Fibroblast of lung (primary cell): ENCODE measurements at places on chromosomes 2 and 18. TPM values are rescaled to one million over a fixed set of nuclear protein-coding genes. Genes with fewer than 3 reads are reported as not detected.

Gene CDK15
- 1.3 and 5.1 TPM in 2 replicates for total RNA-seq

Gene FRZB
- 2.0 and 5.6 TPM in 2 replicates for total RNA-seq

Gene CRYGC
- total RNA-seq: not detected in 2 replicates

Gene ANKRD30BL
- total RNA-seq: not detected in 2 replicates

Gene EGR4
- under 0.01 TPM in 1 of 2 replicates, not detected in the other for total RNA-seq

Gene TEX44
- not detected in 2 replicates for total RNA-seq

Gene MOGAT1
- not detected in 2 replicates for total RNA-seq

Gene MROH2A
- not detected in 2 replicates for total RNA-seq

Gene CELF4
- total RNA-seq: 0.17 TPM in 1 of 2 replicates, not detected in the other

Gene CNRIP1
- total RNA-seq: 34.7 and 39.8 TPM in 2 replicates

Gene MYO7B
- total RNA-seq: under 0.01 TPM in 1 of 2 replicates, not detected in the other

Gene NPPC
- total RNA-seq: not detected in 2 replicates

Gene HAUS1
- total RNA-seq: 25.4 and 37.0 TPM in 2 replicates

Gene ZNF397
- 19.5 and 23.8 TPM in 2 replicates for total RNA-seq

Gene CDKL4
- 3.0 and 3.1 TPM in 2 replicates for total RNA-seq

Gene EVX2
- total RNA-seq: not detected in 2 replicates

Gene LINC00305
- not detected in 2 replicates for total RNA-seq

Gene C2orf66
- total RNA-seq: 0.17 and 0.26 TPM in 2 replicates

- DNase-seq: no peak
Measured at GRCh38 chr2:33247365-33247764, 229.1 kb upstream of the RASGRP3 start.

GRCh38 chr2:8662239-8662879, 19.5 kb upstream of the ID2 start:
- peak; percentile 75 for DNase-seq

DNA sequence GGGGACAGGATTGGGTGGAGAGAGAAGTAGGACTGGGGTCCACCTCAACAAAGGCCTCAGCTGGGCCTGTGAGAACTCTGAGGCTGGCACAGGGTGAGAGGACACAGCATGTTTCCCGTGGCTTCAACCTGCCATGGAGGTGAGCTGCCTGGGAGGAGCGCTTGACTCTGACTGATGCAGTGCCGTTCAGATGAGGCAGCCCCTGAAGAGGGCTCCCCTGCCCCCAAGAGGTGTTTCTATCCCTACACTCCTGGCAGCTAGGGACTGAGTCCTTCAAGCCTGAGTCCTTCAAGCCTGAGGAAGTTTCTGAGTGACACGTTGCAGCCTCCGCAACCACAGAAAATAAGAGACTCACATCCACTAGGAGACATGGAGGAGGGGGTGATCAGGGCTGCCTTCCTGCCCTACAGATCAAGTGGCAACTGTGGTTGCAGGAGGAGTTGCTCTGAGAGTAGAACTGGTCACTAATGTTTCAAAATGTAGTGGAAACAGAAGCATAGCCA, 49.6 kb upstream of the TMEM177 start:
- no peak for DNase-seq

DNA sequence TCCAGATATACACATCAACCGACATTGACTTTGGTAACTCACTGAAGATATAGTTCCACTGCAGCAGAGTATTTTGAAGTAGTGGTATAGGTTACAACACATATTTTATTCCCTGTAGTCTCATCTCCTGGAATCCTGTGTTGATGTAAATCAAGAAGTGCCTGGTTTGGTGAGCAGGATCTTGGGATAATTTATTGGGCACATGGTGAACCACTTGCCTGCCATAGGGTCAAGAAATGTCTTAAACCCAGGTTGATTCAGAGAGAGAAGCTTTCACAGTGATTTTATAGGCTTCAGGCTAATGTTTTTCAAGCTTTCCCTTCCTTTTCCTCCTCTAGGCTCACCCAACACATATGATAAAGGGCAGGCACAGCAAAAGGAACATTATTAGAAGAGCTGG, 24.6 kb downstream of the CCDC85A start:
- DNase-seq: no peak

- no peak for DNase-seq
Measured at GRCh38 chr2:203261326-203262159, 22.7 kb downstream of the CYP20A1 start.

- DNase-seq: no peak
Measured at GRCh38 chr18:38006541-38006940, 440.9 kb upstream of the CELF4 start.

DNA sequence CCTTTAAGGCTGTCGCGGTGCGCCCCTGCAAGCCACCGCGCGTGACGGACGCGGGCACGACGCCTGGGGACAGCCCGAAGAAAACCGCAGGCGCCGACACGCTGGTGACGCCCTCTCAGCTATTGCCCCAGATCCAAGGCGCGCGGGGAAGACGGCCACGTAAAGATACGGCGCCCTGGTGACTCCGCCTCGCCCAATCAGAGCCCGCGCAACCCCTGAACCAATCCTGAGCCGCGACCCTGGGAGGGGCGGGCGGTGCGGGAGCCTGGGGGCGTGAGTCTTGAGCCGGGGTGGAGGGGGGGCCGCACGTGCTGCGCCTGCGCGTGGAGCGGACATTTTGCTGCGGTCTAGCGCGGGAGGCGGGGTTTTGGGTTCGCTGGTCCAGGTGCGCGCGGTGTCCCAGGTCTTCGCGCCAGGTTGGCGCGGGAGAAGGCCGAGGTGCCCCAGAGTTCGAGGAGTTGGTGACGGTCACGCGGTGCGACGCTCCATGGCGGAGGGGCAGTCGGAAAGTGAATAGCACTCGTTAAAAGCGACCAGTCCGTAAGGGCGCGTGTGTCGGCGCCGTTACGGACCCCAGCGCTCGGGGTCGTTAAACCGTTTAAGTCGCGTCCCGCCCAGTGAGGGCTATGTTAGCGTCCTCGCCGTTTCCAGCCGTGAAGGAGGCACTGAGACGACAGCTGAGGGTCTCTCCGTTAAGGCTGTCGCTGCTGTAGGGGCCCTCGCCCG, 15.9 kb downstream of the NMUR1 start:
- peak; percentile 95 for DNase-seq

DNA sequence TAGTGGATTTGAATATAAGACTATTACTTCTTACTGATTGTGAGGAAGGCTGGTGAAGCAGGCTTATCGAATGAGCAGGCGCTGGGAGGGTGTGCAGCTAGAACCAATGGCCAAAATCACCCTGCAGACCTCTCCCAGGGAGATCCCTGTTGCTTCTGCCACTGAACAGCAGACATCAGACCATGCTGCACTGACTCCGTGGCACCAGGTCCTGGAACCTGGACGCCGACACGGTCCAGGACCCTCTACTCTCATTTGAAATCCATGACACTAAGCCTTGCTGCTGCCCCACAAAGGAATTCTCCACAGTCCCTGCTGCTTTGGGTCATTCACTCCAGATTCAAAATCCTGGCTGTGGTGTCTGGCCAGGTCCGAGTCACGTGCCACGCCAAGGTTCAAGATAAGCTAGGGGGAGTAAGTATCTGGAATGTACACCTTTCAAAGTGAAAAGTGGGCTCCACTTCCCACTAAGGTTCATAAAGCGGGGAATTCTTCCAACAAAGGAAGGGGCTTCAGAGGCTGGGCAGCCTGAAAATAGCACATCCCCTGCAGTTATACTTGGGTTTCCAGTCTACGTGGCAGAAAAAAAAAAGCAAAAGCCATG, 9.0 kb upstream of the YWHAQ start:
- DNase-seq: no peak

GRCh38 chr2:47226923-47227220, 71.8 kb upstream of the STPG4 start:
- DNase-seq: no peak

DNA sequence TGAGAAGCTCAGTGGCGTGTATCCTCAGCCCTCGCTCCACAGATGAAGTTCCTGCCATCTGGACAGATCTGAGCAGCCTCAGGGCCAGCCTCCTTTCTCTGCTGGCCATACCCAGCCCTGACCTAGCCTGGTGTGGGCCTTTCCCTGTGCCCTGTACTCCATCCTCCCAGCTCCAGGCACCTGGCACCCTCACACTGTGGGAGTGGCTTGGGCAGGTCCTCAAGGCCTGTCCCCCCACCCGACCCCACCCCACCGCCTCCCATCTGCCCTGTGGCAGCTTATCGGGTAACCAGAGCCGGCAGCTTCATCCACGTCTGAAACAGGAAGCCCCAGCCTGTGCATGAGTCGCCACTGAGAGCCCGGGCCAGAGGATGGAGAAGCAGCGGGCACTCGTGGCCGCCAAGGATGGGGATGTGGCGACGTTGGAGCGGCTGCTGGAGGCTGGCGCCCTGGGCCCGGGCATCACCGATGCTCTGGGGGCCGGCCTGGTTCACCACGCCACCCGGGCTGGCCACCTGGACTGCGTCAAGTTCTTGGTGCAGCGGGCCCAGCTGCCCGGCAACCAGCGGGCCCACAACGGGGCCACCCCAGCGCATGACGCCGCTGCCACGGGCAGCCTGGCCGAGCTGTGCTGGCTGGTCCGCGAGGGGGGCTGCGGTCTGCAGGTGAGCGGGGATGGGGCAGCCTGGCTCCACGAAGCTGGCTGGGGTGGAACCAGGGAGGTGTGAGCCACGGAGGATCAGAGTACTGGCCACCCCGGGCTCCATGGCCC, at the start of gene ESPNL:
Gene ESPNL, plus strand, starts transcription at position 292 of the 772 bp plus-strand sequence. Its CDS starts 80 bp downstream, at position 372.
- DNase-seq: no peak

DNA sequence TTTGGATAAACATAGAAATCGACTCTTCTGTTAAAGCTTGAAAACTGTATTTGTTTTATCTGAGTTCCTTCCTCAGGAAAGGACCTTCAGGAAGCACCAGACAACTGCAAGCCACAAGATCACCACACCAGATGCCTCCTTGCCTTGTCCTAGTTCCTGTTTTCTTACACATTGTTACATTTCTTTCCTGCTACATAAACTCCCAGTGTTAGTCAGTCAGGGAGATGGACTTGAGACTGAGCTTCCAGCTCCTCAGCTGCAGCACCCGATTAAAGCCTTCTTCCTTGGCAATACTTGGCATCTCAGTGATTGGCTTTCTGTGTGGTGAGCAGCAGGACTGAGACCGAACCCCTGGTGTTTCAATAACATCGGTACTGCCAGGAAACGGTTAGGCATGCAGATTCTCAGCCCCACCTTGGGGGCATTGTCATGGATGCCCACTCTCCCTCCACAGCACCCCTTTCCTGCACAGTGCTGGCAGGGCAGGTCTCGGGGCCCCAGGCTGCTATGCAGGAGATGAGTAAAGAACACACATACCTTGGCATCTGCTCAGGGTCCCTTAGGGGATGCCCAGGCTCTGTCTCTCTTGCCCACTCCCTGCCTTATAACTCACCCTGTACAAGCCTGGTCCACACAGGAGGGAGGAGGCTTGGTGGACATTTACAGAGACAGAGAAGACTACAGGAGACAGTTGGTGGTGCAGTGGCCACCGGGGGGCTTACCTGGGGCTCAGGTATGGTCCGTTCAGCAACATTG, 32.6 kb downstream of the ANKMY1 start:
- no peak for DNase-seq

- DNase-seq: no peak
Measured at GRCh38 chr2:8253781-8254180, 428.1 kb upstream of the ID2 start.

- peak; percentile 13 for DNase-seq
Measured at GRCh38 chr2:157940024-157940423, 63.9 kb upstream of the ACVR1 start.

GRCh38 chr2:157759855-157760254, 116.3 kb downstream of the ACVR1 start:
- DNase-seq: no peak

DNA sequence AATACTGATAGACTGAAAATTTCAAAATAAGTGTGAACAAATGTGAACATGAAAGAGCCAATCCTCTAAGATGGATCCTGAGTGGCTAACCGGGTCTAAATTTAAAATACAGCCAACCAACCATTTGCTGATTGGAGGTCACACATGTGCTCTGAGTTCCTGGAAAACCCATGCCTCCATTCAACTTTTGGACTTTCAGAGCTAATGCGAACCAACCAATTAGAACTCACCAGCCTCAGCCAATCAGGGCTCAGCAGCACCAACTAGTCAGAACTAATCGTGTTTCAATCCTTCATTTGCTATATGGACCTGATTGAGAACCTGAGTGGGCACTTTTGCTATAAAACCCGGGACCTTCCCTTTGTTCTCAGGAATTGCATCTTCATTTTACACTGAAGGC, 111.5 kb downstream of the MEP1B start:
- no peak for DNase-seq

GRCh38 chr2:203567691-203568090, 32.6 kb upstream of the RAPH1 start:
- DNase-seq: no peak

- no peak for DNase-seq
Measured at GRCh38 chr2:107168141-107168540, 282.2 kb upstream of the ST6GAL2 start.

GRCh38 chr2:138676619-138677021, 103.6 kb downstream of the NXPH2 start:
- no peak for DNase-seq

DNA sequence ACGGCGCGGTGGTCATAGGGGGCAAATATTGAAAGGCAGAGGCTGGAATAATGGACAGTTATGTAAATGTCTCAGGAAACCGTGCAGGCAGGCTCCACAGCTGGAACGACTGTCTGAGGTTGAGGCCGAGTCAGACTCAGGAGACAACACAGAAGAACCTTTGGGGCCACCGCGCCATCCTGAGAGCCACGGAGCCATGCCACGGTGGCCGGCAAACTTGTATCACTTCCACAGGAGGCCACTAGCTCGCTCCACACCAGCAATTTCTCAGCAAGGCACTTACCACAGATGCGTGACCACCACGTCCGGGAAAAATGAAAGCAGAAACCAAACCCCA, 156.7 kb upstream of the SALL3 start:
- no peak for DNase-seq

DNA sequence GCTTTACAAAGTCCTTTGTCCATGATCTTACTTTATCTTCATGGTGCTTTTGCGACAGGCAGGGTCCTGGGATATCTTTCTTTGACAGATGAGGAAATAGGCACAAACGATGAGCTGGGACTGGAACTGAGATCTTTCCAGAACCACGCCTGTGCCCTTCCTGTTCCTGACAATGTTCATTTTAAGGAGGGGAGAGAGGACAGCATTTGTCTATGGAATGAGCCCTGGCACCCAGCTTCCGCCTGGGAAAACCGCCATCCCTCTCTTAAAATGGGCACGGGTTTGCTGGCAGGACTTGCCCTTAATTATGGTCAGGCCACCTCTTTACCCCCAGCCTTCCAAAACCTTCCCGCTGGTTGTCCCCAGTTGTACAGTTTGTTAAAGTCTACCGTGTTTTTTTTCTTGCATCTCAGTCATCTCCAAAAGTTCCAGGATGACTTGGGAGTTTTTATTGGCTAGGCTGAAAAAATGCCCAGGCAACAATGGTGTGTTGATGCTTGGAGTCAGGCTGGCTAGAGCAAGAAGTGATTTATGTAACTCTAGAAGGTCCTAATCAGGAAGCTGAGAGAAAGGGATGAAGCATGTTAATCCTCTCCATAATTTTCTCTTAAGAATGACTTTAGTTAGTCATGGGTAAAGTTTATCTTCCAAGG, 264.9 kb upstream of the EPAS1 start:
- DNase-seq: no peak

- no peak for DNase-seq
Measured at GRCh38 chr18:75160364-75160763, 48.6 kb downstream of the PTGR3 start.
